ENCODE measurements at places on chromosomes 12 and 14.

DNA sequence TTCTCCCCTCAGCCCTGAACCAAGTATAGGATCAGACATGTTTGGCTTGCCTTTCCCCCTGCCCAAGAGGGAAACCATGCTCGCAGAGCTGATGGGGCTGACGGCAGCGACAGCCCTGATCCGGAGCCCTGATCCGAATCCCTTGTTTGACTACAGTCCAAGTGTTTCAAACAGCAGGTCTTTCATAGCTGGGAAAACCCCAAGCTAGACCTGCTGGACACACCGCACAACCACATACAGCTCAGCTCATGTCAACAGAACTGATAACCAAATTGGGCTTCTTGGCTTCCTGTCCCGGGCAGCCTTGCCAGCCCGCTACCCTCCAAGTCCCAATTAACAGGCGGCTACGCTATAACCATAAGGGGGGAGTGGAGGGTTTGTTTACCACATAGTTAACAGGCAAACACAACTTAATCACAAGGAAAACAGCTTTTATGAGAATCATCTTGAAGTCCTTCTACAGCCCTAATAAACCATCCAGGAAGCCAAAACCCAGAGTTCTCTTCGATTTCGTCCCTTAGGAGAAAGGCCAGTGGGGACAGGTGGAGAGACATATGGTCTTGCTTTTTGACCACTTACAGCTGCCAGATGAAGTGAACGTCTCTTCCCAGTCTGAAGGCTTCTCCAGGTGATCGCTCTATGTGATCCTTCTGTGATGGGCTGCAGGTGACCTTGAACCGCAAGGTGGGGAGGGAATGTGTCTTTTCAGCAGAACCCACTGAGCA, 64.5 kb upstream of the MANSC4 start:
- no peak for DNase-seq

GRCh38 chr12:121503395-121503794, 77.4 kb downstream of the KDM2B start:
- no peak for DNase-seq

- DNase-seq, result no peak
Measured at GRCh38 chr12:111807232-111807631, 34.8 kb upstream of the MAPKAPK5 start.

- no peak for DNase-seq
Measured at GRCh38 chr14:22885975-22886374, 3.0 kb downstream of the REM2 start.

- DNase-seq, result no peak
Measured at GRCh38 chr12:50720501-50720900, 43.4 kb upstream of the ATF1 start.

GRCh38 chr12:128069359-128069997, 197.5 kb upstream of the TMEM132C start:
- DNase-seq, result peak; percentile 16

GRCh38 chr14:37090026-37090425, 82.4 kb downstream of the SLC25A21 start:
- no peak for DNase-seq

DNA sequence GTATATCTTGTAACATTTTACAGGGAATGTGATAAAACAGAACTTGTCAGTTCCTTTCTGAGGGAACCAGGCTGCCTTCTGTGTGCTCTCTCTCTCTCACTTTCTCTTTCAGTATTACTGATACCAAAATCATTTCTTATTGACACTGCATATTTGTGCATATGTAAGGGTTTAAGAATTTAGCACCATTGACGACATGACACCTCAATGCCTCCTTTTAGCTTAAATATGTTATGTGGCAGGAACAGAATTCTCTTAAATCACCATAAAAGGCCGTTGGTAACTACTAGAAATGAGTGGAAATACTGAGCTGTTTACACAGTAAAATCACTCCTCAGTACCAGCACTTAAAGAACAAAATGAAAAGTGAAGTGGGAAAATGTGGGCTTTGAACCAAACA, 457.7 kb upstream of the SYT1 start:
- DNase-seq, result no peak

DNA sequence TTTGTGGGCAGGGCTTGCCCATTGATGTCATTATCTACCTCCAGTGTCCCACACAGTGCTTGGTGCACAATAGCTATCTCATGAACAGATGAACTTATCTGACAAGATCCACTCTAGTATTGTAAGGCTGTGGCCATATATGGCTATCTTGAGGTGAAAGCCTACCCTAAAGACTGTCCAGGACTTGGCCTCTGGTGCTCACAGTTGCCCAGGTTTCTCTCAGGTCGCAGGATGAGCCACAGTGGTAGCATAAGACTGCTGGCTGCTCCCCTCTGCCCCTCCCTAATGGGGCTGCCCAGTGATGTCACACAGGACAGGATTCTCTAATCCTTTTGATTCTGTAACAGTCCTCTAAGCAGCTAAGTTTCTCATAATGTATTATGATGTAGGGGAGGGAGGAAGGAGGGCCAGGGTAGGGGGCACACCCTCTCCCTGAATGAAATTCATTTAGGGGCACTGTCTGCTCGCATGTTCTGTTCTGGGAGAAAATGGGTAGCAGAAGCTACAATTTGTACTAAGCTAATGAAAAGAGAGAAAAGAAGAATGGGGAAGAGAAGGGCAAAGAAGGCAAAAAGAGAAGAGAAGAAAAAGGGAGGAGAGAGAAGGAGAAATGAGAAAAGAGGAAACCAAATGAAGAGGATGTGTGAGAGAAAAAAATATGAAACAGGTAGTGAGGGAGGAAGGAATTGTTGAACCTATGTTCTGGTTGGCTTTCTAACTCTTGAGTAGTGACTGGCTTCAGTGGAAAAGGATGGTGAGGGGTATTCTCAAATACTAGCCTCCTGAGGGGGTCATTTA, 3.4 kb upstream of the PPM1A start:
- no peak for DNase-seq

DNA sequence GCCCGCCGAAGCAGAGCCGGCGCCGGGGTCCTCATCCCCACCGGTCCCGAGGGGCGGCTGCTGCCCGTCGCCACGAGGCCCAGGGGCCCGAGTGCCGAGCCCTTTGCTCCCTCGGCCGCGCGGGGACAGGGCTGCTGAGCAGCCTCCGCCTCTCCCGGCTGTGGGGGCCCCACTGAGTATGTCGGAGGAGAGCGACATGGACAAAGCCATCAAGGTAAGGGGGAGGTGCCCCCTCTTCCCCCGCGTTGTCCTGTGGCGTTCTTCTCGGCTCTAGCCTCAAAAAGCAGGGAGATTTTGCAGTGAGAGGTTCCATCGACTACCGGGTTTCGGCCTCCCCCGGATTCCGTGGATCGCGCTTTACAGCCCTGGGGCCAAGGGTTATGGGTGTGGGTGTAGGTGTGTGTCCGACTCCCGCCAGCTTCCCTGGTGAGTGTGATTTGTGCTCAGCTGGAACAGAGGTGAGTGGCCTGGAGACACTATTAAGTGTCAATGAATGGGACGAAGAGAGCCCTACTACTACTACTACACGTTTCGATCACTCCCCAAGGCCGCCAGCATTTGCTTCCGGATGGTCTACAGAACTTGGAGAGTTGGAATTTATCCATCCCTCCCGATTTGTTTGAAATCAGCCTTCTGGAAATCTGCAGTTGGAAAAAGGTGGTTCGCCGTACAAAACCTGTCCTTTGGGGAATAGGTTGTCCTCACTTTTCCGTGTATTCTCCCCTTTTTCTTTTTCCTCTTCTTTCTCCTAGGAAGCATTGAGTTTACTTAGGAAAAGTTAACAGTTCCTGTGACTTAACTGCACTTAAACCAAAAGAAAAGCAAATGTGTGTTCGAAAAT, 748 bp downstream of the MAPKAPK5 start:
- DNase-seq, result no peak

DNA sequence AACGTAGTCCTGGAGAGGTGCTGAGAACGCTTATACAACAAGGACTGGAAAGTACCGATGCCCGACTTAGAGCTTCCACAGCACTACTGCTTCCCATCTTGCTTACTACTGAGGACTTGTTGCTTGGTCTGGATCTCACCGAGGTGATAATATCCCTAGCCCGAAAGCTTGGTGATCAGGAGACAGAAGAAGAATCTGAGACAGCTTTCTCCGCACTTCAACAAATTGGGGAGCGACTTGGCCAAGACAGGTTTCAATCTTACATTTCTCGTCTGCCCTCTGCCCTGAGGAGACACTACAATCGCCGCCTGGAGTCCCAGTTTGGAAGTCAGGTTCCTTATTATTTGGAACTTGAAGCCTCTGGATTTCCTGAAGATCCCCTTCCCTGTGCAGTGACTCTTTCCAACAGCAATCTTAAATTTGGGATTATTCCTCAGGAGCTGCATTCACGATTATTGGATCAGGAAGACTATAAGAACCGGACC, 1.1 kb downstream of the TOGARAM1 start:
- no peak for DNase-seq

DNA sequence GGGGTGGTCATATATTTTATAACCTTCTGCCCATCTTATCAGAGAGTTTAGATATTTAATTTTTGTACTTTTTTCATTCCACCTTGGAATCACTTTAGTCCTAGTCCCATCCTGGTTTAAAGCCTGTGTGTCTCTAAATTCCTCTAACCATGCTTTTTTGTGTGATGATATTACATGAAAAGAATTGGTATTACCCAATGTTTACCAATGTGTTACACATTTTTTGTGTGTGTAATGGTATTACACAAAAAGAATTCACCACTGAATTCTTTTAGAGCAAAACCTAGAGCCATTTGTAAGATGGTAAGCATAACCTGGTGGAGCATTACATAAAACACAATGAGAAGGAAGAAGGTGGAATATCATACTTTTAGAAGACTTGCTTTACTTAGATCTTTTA, 77.5 kb downstream of the FAR2 start:
- no peak for DNase-seq

DNA sequence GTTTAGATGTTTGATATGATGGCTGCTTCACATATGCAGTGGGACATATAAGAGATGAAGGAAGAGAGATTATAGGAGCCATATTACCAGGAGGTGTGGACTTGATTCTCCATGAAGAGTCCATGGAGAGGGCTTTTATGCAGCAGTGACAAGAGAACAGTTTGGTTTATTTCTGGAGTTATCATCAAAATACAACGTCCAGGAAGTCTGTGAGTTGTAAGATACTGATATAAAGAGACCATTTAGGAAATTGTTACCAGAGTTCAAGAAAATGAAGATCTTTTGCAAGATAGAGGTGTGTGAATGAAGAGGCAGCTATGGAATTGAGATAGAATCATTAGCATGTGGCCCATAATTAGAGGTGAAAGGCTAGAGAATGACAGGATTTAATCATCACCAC, 431.7 kb downstream of the NPAS3 start:
- DNase-seq, result no peak

GRCh38 chr12:4202487-4202886, 71.1 kb upstream of the CCND2 start:
- no peak for DNase-seq

Data from iPS-NIHi11 (cell line).